ENCODE measurements at places on chromosomes 6 and 20.

DNA sequence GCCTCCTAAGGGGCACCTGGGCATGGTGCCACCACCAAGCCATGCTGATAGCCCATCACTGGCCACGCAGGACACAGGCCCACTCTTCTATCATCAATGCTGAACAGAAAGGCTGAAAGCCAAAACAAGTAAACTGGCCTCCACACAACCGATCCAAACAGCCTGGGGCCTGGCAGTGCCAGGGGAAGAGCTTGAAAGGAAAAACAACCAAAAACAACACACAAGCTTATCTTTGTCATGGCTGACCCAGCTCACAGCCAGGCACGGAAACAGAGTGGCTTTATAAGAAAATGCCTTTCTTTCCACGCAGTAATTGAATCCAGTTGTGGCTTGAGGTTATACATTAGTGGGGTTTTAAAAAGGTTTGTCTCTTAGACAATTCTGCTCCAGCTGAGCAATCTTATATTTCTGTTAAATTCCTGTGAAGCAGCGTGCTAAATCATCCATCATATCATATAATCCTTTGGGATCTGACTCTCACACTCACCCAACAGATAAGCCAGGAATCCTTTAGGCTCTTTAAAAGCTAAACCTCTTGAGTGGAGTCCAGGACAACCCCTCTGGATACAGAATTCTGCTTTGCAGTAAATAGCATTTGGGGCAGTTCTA is 65.4 kb upstream of the SLC22A16 start:
- DNase-seq, result no peak

GRCh38 chr6:7580537-7580926 is 9.5 kb upstream of the SNRNP48 start:
- DNase-seq, result no peak

- DNase-seq, result no peak
Observed at GRCh38 chr6:167073679-167074274, 49.1 kb upstream of the CCR6 start.

GRCh38 chr6:87731818-87732661 is 30.0 kb upstream of the AKIRIN2 start:
- DNase-seq, result peak; percentile 87

DNA sequence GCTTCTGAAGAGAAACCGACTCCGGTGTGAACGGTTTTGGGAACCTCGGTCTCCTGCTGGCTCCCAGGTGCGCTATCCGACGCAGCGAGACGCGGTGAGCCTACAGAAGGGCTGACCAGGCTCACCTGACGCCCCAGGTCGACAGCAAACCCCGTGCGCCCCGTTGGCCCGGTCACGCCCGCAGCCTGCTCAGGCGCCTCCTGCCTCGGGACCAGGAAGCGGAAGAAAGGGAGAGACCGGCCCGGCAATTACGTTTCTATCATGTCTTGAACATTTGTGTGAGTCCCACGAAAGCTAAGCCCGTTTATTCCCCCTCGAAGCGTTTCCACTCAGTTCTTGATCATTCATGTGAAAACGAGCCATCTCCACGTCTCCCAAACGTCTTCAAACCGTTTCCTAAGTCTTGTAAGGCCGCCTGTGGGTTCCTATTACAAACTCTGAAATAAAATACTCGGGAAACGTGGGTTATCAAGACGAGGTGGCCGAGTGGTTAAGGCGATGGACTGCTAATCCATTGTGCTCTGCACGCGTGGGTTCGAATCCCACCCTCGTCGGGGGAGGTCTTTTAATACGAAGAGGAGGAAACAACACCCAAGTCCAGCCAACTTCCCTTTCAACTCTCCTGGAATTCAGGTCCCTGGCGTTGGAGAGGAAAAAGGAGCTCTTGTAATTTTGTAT is 150.5 kb upstream of the PRSS16 start:
- DNase-seq, result no peak

DNA sequence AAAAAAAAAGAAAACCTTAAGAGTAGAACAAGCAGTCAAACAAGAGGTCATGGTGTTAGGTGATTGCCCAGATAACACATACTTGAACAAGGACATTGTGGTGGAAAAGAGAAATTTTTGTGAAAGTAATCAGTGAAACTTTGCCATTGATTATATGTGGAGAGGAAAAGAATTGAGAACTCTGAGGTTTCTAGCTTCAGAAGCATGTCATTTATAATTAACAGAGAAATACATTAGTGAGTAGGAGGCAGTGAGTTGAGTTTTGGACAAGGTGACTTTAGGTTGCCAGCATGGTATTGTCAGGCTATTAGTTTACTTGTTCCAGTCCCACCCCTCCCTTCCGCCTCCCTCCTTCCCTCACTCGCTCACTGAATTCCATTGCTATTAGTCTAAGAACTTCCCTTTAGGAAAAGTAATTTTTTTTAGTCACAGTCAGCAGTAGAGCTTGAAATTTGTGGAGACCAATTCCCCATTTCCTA is 17.2 kb downstream of the TAB2 start:
- no peak for DNase-seq

DNA sequence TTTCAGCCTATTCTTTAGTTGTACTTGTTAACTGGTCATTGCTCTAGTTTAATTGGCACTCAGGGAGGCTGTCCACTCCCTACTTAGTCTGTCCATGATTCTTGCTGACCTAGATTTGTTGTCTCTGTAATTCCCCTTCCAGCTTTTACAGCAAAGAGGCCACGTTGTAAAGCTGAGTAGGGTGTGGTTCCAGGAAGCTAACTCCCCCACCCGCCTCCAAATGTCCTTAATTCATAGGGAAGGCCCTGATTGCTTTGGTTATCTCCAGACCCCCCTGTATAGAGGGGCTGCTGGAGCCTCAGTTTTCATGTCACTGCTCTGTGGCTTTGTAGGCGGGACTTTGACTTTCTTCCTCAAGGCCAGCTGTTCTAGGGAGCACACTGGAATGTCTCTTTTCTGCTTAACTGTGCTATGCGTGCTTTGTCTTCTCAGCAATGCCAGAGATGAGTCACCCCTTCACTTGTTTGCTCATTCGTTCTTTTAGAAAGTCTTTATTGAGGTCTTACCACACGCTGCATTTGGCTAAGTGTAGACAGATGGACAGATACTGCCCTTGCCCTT is 175.1 kb upstream of the JAG1 start:
- no peak for DNase-seq

DNA sequence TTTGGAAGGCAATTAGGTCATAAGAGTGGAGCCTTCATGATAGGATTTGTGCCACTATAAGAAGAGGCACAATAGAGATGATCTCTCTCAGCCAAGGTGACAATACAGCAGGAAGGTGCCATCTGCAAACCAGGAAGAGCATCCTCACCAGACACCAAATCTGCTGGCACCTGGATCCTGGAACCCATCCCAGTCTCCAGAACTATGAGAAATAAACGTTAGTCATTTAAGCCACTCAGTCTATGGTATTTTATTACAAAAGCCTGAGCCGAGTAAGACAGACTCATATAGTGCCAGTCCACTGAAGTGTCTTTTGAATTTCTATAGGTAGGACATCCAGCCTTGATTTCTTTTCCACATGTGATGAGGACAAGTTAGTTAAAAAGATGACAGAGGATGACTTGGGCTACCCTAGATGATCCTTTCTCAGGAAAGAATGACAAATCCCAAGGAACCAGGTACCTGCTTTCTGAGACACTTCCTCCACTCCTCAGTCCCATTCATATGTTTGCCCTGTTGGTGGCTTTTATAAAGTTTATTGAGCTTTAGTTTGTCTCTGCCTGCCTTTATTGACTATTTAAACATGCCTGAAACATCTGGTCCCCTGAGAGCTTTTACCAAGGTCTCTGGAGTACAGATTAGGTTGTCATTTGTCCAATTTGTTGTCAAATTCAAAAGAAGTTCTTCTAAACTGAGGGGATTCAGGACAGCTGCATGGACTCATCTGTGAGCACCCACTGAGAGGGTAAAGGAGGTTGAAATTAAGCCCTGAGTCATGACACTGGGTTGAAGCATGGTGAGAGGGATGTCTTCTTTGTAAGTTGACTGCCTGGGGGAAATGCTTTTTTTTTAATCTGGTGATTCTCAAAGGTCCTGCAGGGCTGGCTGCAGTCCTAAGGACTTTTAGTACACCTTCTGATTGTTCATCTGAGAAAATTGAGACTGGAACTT is 165.0 kb upstream of the PLCB4 start:
- no peak for DNase-seq

DNA sequence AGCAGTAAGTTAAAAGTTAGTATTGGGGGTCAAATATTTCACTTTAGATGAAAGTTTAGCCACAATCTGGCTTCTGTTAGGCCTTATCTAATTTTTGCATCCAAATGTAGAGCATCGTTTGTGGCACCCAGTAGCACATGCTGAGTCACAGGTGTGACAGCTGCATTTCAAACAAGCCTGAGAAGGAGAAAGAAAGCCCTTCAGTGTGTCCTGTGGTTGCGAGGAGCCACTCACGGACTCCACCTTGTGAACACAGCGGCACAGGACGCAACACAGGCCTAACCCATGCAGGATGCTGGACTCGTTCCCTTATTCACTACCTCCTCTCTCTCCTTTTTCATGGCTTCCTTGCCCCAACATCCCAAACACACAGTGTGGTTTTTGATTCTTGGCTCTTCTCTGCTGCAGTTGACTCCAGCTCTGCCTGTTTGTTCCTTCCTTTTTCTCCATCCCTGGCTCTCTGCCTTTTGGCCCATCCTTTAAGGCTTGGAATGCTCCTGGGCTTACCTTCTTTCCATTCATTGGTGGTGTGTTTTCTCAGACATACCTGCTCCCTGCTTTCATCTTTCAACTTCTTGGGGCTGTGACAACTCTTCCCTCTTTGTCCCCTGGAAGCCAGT is 124.2 kb downstream of the SLC16A10 start:
- no peak for DNase-seq

DNA sequence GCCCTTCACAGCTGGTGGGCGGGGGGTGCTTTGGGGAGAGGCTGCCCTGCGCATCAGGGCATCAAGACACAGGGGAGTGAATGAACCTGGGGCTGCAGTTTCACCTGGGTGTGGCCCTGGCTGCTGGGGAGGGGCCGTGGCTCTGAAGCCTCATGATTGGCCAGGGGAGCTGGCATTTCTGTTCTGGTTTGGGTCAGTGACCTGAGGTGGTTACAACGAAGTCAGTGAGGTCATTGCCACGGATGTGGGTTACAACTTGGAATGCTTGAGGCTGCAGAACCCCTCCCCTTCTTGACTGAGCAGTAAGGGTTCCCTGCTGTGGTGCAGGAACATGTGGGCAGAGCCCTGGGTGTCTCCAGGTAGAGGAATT is 3.0 kb downstream of the TCEA2 start:
- no peak for DNase-seq

DNA sequence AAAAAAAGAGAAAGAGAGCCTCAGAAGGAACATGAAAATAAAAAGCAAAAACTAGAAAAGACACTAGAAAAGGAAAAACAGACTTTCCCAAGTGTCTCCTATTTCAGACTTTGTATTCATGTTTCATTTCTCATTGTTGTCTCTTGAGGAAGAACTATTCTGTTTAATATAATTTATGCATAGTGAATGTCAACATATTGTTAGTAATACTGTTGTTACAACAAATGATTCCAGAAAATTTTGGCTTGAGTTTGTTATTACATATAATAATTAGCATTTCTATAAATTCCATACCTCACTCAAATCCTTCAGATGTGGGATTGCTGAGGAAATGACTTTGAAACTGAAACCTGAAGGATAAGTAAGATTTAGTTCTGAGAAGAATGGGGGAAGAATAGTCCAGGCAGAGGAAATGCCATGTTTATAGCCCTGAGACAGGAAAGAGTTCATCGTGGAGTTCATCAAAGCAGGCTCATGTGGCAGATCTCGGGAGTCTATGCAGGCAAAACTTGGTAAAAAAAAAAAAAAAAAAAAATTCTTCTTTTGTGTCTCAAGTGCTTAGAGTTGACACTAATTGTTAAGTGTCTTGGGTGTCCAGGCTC is 53.1 kb upstream of the EIF2S2 start:
- no peak for DNase-seq

- no peak for DNase-seq
Observed at GRCh38 chr20:2109425-2110210, 8.0 kb downstream of the STK35 start.

DNA sequence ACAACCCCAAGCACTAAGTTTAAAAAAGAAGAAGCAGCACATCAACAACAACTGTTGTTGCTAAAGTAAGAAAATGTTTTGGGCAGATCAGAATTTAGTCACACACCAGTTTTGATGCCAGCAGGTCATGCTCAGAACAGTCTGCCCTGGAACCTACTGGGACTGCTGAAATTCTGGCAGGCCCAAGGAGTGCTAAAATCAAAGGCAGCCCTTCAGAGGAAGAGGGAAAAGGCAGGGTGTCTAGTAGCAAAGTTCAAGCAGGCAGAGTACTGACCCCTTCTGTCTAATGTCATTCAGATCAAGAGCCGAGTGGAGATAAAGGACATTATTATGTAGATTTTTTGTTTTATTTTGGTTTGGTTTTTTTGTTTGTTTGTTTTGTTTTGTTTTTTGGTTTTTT is 96.6 kb upstream of the LOC128125822 start:
- DNase-seq, result no peak

DNA sequence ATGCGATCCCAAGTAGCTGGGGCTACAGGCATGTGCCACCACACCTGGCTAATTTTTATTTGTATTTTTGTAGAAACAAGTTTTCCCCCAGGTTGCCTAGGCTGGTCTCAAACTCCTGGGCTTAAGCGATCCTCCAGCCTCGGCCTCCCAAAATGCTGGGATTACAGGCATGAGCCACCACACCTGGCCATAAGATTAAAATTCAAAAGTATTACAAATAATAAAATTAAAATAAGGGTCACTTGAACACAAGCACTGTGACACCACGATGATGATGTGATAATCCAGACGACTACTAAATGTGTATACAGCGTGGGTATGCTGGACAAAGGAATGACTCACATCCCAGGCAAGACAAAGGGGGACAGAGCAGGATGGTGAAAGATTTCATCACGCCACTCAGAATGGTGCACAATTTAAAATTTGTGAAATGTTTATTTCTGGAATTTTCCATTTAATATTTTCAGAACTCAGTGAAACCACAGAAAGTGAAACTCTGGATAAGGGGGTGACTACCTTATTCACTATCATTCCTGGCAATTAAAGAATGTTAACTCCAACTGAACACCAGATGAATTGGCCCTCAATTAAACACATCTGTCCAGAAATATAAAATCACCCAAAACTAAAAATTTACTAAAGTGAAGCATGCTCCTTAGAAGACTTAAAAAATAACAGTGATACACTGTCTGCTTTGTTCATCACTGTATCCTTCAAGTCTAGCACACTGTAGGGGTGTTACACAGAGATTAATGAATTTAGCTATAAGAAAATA is 13.1 kb downstream of the B4GALT5 start:
- no peak for DNase-seq

- no peak for DNase-seq
Observed at GRCh38 chr20:17511401-17511800, 19.8 kb downstream of the BFSP1 start.

DNA sequence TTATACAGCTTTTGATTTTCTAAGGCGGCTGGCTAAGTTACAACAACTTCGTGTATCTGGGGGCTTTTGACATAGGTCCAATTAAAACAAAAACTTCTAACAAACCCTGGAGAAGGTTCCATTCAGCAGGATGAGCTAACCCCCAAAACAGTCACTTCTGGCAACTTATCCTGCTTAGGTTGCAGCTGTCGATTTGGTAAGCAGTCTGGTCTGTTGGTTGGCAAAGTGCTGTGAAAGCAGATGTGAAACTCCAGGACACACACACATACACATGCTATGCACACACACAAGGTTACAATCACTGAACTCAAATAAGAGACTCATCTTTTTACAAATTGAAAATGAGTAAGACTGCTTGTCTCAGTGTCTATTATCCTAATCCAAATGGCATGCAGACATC is 119.0 kb upstream of the STMND1 start:
- no peak for DNase-seq

GRCh38 chr6:160412993-160413392 is 64.8 kb downstream of the SLC22A3 start:
- no peak for DNase-seq

GRCh38 chr6:25223490-25223991 is 55.6 kb upstream of the CARMIL1 start:
- DNase-seq, result peak; percentile 46

GRCh38 chr20:54025251-54025771 is 45.1 kb downstream of the BCAS1 start:
- DNase-seq, result no peak

Data from NCI-H2171 (cell line).